ENCODE measurements at places on chromosomes 7 and 10.

DNA sequence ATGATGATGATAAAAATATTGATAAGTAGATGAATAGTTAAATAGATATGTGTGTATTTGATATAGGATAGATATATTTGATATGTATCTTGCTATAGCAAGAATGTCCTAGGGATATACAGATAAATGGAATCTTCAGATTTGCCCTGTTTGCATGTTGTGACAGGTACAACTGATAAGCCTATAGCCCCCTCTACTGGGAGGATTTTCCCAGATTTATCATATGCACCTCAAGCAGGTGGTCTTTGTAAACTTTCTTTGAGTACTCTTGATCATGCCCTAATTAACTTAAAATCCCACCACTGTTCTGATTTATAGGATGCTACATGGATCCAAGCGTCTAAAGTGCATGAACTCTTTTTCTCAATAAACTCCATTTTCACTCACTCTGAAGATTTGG is 1050.7 kb downstream of the SORCS3 start:
- DNase-seq: no peak

- no peak for DNase-seq
Measured at GRCh38 chr7:38870147-38870546, 38.8 kb downstream of the VPS41 start.

GRCh38 chr7:92994901-92995300 is 122.9 kb downstream of the SAMD9 start:
- no peak for DNase-seq

- DNase-seq: no peak
Measured at GRCh38 chr7:151381098-151381347, 28.8 kb downstream of the WDR86 start.

GRCh38 chr7:366161-366803 is 76.3 kb downstream of the FOXL3 start:
- no peak for DNase-seq

GRCh38 chr10:29112827-29113615 is 175.8 kb upstream of the LYZL1 start:
- no peak for DNase-seq

DNA sequence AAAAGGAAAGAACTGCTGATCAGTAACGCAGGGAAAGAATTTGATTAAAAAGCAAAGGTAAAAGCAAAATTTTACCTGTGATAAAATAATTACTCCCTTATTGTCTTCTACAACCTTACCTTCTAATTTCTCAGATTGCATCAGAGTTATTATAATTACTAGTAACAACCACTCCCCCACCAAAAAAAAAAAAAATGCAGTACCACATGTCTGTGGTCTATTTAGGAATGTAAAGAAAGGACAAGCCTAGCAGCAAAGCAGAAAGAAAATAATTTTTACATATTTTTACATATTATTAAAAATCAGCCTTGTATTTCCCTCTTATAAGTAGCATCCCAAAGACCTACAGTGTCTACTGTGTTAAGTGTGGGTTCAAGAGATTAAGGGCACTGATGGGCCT is 430.4 kb downstream of the TFEC start:
- DNase-seq: no peak

- DNase-seq: no peak
Measured at GRCh38 chr7:94064541-94065191, 60.5 kb upstream of the BET1 start.

- DNase-seq: no peak
Measured at GRCh38 chr10:29470355-29470705, 164.4 kb downstream of the SVIL start.

- peak; percentile 62 for DNase-seq
Measured at GRCh38 chr10:86439544-86439943, 72.9 kb upstream of the GRID1 start.

DNA sequence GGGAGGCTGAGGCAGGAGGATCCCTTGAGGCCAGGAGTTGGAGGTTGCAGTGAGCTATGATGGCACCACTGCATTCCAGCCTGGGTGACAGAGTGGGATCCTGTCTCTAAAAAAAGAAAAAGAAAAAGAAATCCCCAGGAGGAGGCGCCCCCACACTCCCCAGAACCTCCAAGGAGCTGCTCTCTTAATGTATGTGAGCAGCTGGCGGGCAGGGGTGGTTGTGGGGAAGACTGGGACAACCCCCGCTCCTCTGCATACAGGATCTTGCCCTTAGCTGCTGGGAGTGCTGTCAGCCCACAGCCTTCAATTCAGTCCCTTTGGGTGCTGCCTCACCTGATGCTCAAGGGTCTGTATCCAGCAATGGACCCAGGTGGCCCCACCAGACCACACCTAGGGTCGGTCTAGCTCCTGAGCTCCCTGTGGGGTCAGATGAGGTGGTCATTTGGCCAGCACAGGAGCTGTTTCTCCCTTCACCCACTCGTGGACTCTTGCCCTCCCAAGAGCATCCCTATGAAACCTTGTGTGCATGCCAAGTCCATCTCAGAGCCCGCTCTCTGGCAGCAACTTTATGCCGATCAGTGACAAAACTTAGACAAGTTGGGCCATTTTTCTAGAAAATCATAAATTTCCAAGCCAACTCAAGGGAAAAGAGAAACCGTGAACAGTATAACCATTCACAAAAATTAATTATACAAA is 97.5 kb downstream of the CREM start:
- no peak for DNase-seq

- DNase-seq: peak; percentile 9
Measured at GRCh38 chr7:150845421-150845861, 6.9 kb upstream of the AOC1 start.

DNA sequence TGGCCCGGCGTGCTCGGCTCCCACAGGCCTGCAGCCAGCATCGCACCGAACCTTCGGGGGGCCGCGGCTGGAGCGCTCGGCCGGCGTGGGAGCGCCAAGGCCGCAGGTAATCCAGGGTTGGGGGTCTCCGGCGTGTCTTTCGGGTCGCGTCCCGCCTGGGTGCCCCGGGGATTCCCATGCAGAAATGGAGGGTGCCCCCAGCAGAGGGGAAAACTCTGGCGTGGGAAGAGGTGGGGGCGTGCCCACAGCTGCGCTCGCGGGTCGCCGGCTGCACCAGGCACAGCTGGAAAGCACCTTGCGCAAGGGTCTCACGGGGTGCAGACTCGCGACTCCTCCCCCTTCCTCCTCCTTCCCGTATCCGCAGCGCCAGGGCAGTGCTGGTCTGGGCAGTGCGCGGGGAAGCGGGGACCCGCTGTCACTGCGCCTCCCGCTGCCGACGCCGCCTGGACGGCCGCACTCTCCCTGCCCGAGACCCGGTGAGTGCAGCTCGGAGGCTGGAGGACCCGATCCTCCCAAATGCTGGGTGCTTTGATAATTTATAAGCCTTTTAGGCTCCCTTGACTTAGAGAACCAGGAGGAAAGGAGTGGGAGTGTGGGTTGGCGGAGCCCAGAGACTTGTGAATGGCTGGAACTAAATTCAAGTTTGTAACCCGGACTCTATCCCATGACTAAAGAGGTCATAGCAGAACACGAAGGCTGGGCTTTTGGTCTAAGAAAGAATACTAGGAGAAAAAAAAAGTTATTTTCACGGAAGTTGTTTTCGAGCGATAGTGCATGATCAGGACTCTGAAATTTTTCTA is 489 bp downstream of the MAP3K8 start:
- peak; percentile 45 for DNase-seq

DNA sequence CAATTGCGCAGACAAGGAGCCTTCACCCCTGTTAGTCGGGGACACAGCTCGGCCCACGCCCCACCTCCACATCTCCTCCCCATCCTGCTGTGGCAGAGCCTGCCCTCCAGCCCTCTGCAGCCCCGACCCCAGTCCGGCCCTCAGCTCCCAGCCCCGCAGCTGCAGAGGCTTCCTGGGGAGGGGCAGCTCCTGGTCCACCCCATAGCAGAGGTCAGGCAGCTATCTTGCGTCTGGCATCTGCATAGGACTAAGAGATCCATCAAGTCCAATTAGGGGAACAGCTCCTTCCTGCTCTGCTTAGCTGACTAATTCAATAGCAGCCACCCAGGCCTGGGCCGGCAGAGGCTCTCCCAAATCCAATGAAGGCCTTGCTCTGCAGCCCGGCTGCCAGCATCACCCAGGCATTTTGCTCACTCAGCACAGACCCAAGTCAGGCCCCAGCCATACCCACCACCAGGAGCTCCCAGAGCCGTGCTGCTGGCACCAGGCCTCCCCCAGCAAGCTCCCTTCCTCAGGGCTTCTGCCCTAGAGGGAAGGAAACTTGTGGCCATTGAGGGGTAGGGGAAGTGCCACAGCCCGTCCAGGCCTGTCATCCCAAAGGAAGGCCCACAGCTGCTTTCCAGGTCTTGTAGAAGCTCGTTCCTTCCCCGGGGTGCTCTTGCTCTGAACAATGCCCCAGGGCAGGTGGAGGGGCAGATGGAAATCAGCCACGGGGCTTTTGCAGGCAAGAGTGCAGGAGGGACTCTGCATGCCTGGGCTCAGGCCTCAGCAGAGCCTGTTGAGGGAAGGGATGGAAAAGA is 106.2 kb upstream of the RET start:
- DNase-seq: no peak

All from head of caudate nucleus (tissue), 42 donors.